SJSA1 (cell line): ENCODE measurements at places on chromosomes 2 and 18. TPM values are rescaled to one million over a fixed set of nuclear protein-coding genes. Genes with fewer than 3 reads are reported as not detected.

DNA sequence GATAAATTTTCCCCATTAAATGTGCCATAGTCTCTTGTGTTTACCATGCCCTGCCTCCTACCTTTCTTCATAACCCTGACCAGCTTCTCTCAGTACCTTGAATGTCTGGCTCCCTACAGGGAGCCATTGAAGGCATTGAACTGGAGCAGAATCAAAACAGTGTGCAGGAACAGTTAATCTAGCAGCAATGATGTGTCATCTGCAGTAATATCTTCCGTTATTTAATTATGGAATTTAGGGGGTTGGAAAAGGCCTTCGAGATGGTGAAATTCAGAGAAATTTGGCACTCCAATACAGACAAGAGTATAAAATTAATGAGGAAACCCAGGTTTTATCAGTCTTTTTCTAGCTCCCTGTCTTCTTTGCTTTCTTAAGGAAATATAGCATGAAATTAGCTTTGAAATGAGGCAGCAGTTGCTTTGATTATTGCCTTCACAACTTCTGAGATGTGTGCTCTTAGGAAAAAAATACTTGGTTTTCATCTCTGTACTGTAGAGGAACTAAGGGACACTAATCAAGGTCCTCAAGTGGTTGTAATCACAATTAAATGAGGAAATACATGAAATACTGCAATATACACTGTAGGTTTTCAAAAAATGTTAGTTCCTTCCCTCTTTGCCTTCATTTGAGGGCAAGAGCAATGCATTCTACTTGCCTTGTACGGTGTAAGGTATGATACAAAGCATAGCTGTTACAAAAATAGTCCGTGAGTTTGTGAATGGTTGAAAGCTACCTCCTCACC lies 369.1 kb downstream of the SETBP1 start:
- no peak overlapping the region for H3K4me3 ChIP-seq
- H3K27me3 ChIP-seq = no peaks in the 10 kb centered on the region
- H3K27ac ChIP-seq = no peak overlapping the region
- no peaks in the 10 kb centered on the region for H3K36me3 ChIP-seq
- no peak for DNase-seq
- peaks cover 24% of the 10 kb centered on the region for H3K4me1 ChIP-seq

GRCh38 chr2:29917781-29918180 lies 3.6 kb downstream of the ALK start:
- H3K4me1 ChIP-seq = 0 out of 2 replicates have a peak, but pooled peaks cover 3% of the 10 kb centered on the region
- DNase-seq = no peak
- no peaks in the 10 kb centered on the region for H3K36me3 ChIP-seq
- peaks cover 32% of the 10 kb centered on the region for H3K27me3 ChIP-seq
- no peak overlapping the region for H3K27ac ChIP-seq

GRCh38 chr2:26682155-26682554 lies 10.4 kb upstream of the KCNK3 start:
- no peaks in the 10 kb centered on the region for H3K36me3 ChIP-seq
- no peaks in the 10 kb centered on the region for H3K4me1 ChIP-seq
- no peak for DNase-seq

- no peak overlapping the region for H3K4me3 ChIP-seq
- no peaks in the 10 kb centered on the region for H3K4me1 ChIP-seq
- peak; percentile 30 for DNase-seq
- H3K36me3 ChIP-seq = no peaks in the 10 kb centered on the region
These were observed 474.7 kb upstream of the HS6ST1 start for GRCh38 chr2:128793404-128793803.

DNA sequence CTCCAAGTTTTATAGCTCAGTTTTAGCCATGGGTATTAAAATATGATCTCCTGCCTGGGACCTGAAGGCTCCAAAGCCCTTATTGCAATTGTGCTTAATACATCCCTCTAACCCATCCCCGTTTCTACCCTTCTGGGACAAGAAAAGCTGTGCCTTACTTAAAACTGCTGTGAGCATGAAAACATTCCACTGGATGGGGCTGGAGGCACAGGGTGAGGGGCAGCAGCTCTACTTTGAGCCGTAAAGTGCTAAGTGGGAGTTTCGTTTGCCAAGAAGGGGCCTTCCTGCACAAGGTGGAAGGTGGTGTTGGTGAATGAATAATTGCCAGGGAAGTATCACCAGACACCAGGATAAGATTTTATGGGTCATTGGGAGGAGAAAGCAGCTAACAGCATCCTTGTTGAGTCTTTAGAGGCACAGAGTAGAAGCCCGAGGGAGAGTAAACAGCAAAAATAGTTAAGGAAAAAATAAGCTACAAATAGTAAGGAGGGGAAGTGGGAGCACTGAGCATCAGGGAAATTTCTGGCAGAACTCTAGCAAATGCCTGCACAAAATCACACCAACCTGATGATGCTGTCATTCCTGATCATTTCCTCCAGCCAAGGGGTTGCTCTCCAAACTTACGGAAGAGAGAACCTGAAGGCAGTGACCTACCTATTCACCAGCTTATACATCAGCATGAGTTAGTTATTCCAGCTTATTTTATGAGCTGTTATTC lies 218.4 kb downstream of the MREG start:
- 0 out of 2 replicates have a peak overlapping the region, but pooled peaks have one; percentile 43 for H3K27ac ChIP-seq
- no peaks in the 10 kb centered on the region for H3K27me3 ChIP-seq
- H3K4me3 ChIP-seq = no peak overlapping the region
- no peak for DNase-seq
- peaks cover 30% of the 10 kb centered on the region for H3K4me1 ChIP-seq

GRCh38 chr2:234745347-234745746 lies 206.5 kb upstream of the SH3BP4 start:
- no peaks in the 10 kb centered on the region for H3K36me3 ChIP-seq
- no peak overlapping the region for H3K27ac ChIP-seq
- H3K4me3 ChIP-seq = no peak overlapping the region
- no peaks in the 10 kb centered on the region for H3K27me3 ChIP-seq
- no peaks in the 10 kb centered on the region for H3K4me1 ChIP-seq

DNA sequence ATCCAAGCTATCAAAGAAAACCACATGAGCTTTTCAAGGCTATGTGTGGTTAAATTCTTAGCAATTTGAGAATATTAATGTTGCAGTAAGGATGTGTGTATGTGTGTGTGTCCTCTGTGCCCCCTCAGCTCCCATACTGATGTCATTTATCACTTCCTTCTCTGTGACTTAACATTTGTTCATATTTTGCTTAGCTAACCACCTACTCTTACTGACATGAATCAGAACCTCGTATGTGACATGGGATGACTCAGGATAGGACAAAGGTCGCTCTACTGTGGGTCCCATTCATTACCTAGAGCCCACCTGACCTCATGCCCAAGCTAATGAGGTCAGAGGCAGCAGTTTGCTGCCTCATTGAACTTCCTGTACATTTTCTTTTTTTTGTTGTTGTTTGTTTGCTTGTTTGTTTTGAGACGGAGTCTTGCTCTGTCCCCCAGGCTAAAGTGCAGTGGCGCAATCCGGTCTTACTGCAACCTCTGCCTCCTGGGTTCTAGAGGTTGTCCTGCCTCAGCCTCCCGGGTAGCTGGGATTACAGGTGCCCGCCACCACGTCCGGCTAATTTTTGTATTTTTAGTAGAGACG lies 36.3 kb downstream of the MOGAT1 start:
- no peaks in the 10 kb centered on the region for H3K36me3 ChIP-seq
- H3K27ac ChIP-seq = 0 out of 2 replicates have a peak overlapping the region, but pooled peaks have one; percentile 2
- peak; percentile 24 for DNase-seq
- H3K4me3 ChIP-seq = no peak overlapping the region

DNA sequence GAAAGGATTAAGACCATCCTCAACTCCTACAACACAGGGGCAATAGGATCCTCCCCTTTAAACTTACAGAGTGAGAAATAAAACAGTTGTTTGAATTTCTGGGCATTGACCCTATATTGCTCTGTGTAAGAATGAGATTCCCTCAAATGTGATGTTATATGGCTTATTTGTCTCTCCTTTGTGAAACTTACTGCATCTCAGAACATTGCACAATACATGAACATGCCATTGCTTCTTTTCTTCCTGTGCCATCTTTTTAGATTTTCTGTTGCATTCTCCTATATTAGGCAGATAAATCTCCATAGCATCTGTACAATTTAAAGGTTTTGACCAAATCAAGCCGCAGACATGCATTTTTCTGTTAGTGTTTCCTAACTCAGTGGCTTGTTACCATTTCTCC lies 941.9 kb upstream of the FANCL start:
- H3K4me3 ChIP-seq = no peak overlapping the region
- DNase-seq = no peak
- H3K27me3 ChIP-seq = no peaks in the 10 kb centered on the region
- H3K36me3 ChIP-seq = no peaks in the 10 kb centered on the region

- peaks cover 22% of the 10 kb centered on the region for H3K4me1 ChIP-seq
- DNase-seq = no peak
- H3K27ac ChIP-seq = no peak overlapping the region
- no peaks in the 10 kb centered on the region for H3K27me3 ChIP-seq
These were observed 120.1 kb downstream of the IRS1 start for GRCh38 chr2:226679389-226680065.

DNA sequence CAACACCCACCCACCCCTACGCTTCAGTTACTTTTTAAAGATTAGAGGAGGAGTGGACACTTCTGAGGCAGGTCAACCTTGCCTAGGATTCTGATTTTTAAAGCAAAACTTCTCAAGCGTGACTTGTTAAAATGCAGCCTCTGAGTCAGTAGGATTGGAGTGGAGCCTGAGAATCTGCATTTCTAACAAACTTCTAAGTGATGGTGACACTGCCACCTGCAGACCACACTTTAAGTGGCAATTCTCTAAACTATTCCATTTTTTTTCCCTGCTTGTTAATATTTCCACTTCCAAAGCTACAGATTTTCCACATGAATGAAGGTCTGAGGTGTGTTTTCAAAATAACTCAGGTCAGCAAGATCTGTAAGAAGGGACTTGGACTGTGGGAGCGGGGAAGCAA lies 171.1 kb upstream of the CCDC150 start:
- H3K27me3 ChIP-seq = no peaks in the 10 kb centered on the region
- no peak for DNase-seq
- no peak overlapping the region for H3K27ac ChIP-seq
- H3K4me1 ChIP-seq = no peaks in the 10 kb centered on the region
- no peaks in the 10 kb centered on the region for H3K36me3 ChIP-seq

- H3K36me3 ChIP-seq = no peaks in the 10 kb centered on the region
- no peaks in the 10 kb centered on the region for H3K4me1 ChIP-seq
- no peaks in the 10 kb centered on the region for H3K27me3 ChIP-seq
- no peak for DNase-seq
These were observed 198.0 kb upstream of the CCDC150 start for GRCh38 chr2:196441527-196441926.

GRCh38 chr2:62475172-62476011 lies 30.6 kb downstream of the TMEM17 start:
- no peaks in the 10 kb centered on the region for H3K27me3 ChIP-seq
- peak overlapping the region; percentile 2; the same call in 1 of the 2 replicates for H3K27ac ChIP-seq
- DNase-seq = peak; percentile 66
- peaks cover 17% of the 10 kb centered on the region for H3K4me1 ChIP-seq
- H3K36me3 ChIP-seq = no peaks in the 10 kb centered on the region
- H3K4me3 ChIP-seq = peak overlapping the region; percentile 6

DNA sequence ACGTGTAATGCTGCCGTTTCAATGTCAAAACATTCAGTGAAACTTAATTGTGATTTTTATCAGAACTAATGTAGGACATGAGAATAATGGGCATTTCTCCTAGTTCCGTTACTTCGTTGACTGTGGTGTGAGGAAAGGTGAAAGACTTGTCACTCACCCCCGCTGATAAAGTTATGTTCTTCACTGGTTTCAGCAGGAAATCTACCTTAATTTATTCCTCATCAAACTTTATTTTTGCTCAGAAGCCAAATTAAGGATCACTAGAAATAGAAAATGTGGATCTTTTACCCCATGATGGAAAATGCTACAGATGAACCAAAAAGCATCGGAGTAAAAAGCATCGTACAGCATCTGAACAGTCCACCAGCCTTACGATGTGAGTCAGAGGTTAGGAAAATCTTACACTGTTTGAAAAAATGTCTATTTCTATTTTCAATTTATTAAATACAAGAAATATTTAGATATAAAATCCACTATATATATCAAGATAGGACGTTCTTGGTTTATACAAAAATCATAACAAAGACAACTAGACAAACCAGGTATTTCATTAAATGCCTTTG lies 1.0 kb upstream of the ROCK1 start:
- H3K4me1 ChIP-seq = peaks cover 37% of the 10 kb centered on the region
- DNase-seq = no peak
- H3K36me3 ChIP-seq = peaks cover 9% of the 10 kb centered on the region
- peak overlapping the region; percentile 97 for H3K4me3 ChIP-seq

DNA sequence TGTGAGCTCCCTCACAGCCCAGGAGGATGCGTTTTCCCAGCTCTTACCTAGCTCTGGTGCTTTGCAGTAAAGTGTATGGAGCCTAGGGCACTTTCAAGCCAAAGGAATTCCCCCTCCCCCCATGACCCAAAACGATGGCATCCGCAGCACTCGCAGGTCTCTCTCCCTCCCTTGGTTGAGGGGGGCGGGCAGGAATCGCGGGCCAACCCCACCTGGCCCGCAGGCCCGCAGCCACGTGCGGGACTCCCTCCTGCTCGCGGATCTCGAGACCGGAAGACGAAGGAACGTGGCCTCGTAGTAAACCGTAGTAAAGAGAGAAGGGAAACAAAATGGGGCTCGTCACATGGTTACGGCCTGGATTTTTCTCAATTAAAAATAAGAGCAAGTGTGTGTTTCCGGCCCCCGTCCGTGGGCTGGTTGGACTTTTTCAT lies 8.5 kb downstream of the IRS1 start:
- H3K36me3 ChIP-seq = peaks cover 59% of the 10 kb centered on the region
- H3K4me1 ChIP-seq = peaks cover 48% of the 10 kb centered on the region
- H3K27ac ChIP-seq = peak overlapping the region; percentile 87
- no peaks in the 10 kb centered on the region for H3K27me3 ChIP-seq
- H3K4me3 ChIP-seq = peak overlapping the region; percentile 44
- peak; percentile 83 for DNase-seq

Gene OR6B2
- total RNA-seq = not detected in 2 replicates

Gene APCDD1
- not detected in 2 replicates for total RNA-seq

Gene CD8B
- not detected in 2 replicates for total RNA-seq

Gene ANKRD30BL
- not detected in 2 replicates for total RNA-seq
